ENCODE measurements at places on chromosomes 7 and 10.

- DNase-seq = no peak
Observed at GRCh38 chr10:58772758-58773157, 260.1 kb downstream of the BICC1 start.

- DNase-seq = no peak
Observed at GRCh38 chr7:15764010-15764409, 77.5 kb upstream of the MEOX2 start.

GRCh38 chr10:71079761-71080380 is 132.5 kb upstream of the UNC5B start:
- DNase-seq = peak; percentile 4

DNA sequence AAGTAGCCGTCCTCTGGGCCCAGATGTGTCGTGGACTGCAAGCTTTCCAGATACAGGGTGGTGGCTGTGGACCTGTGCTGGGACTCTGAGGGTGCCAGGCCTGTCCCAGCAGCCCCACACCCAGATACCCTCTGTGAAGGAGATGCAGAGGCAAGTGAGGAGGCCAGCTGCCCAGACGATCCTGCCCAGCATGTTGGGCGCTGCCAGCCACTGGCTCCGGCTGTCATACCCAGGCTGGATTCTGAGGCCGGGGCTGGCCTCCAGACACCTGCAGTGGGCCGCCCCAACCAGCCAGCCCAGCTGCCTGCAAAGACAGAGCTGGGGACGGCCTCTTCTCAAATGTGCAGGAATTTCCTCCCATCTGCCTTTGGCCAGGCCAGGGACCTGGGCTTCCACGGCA is 39.1 kb upstream of the EBF3 start:
- no peak for DNase-seq

DNA sequence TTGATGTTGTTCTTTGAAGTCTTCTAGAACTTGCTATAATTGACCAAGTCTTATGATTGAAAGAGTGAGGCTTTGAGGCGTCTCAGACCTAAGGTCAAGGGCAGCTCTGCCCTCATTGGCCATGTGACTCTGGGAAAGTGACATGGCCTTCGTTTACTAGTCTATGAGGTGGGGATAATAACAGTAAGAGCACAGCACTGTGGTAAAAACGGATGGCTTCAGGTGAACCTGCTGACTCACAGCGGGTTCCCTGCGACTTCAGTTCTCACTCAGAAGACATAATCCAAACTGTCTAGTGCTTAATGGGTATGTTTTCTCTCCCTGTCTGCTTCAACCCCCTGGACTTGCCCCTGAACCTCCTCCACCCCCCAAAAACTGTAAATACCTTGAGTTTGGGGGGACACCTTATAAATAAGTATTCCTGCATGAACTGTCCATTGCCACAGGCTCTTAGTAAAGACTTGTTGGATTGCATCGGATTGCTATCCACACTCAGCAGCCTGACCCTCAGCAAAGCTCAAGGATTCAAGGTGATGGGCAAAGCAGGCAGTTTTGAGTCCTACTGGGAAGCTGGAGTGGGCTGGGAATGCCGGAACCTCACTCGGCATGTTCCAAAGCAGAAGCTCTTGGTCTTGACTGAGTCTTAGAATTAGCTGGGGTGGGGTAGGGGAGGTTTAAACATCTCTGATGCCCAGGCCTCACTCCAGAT is 304.6 kb downstream of the KLF6 start:
- DNase-seq = no peak

DNA sequence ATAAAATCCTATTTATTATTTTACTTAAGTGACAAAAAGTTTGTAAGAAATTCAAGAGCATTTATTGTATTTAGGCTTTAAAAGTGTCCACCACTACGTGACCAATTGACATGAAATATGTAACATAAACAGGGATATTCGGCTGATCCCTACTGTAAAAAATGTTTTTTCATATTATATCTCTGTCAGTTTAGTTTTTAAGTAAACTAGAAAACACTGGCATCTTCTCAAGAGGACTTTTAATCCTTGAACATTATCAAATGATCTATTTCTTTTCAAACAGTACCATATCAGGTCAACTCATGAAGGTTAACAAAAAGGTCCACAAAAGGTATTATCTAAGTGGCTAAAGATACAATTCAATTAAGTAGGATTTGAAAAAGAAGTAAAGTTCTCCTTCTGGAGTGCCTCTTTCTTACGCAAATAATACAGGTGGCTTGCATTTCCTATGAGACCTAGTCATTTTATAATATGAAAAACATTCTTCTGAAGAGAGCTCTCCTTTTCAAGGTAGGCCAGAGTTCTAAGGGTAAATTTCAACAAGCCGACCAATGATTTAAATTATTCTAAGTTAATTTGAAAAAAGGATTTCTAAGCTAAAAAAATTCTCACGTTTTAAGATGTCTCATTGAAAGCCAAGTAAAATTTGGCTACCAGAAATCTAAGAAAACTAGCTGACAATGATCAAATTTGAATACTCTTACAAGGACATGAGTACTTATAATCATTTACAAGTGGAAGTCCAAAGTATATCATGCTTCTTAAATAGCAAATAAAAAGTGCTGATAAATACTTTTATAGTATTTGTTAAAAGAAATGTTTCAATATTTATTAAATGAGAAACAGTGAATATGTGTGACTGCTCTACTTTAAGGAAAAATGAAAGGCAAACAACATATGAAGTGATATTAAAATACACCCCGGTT is 133.5 kb downstream of the NRBF2 start:
- no peak for DNase-seq

DNA sequence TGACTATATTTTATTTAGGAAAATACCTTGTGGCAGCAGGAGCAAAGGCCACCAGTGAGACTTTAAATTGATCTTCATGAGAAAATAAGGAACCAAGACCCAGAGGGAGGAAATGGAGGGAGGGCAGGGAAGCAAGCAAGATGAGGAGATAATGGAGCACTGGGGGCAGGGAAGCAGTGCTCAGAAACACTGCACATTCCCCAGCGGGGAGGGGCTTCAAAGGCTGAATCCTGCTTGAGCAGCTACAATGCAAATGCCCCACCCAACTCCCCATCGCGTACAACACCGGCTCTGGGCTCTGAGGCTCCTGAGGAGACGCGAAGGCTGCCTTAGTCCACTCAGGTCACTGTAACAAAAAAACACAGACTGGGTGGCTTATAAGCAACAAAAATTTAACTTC is 503.8 kb downstream of the GRID1 start:
- no peak for DNase-seq

DNA sequence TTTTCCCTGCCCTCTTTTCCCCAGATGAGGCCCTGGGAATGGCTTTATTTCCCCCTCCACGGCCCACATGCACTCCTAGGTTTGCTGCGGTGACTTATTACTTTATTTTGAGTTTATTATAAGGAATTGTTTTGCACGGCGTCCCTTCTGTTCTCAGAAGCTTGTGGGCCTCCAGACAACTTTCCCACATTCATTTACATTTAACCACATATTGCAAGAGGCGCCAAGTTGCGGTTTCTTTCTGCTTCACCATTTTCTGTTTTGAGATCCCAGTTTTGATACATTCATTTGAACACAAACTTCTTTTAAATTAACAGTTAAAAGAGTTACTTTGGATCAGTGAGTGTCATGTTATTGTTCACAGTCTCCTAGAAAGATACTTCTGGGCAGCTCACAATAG is 532.5 kb upstream of the MGMT start:
- no peak for DNase-seq

DNA sequence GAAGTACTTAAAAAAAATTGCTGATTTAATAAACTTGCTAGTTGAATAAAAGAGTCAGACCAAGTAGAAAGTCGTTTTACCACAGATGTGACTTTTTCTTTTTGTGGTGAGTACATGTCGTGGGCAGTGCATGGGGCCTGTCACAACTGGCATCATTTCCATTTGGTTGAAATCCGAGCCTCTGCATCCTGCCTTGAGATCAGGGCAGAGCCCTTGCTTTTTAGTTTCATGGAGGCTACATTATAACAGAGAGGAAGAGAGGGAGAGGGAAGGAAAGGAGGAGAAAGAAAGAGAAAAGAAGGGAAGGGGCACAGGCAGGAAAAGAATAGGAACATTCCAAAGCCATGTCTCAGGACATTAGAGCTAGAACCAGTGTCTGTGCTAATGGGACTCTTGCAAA is 20.4 kb upstream of the INSYN2A start:
- no peak for DNase-seq

DNA sequence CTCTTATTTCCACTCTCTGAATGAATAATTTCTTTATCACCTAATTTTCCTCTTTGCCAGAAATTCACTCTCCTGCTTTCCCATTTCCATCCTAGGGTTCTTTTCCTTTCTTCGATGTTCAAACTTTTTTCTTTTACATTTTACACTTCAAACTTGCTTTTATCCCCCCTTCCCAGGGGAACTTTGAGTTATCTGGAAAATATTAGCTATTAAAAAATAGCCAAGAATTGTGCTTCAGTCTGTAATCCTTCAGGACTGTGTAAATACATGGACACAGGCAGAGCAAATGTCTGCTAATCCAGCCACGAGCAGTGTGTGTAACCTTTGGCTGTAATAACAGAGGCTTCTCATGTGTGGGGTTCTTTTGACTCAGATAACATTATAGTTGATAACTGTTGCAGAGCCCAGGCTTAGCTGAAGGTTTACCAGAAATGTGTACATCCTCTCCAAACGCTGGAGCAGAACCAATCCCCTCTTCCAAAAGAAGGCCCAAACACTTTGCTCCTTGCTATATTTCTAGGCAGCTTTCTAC is 4.6 kb downstream of the ASB4 start:
- no peak for DNase-seq

- no peak for DNase-seq
Observed at GRCh38 chr10:98424295-98425254, 9.6 kb upstream of the PYROXD2 start.

- DNase-seq = no peak
Observed at GRCh38 chr10:34430685-34431084, 384.4 kb downstream of the PARD3 start.

- DNase-seq = peak; percentile 20
Observed at GRCh38 chr10:308572-309085, 173.4 kb downstream of the ZMYND11 start.

DNA sequence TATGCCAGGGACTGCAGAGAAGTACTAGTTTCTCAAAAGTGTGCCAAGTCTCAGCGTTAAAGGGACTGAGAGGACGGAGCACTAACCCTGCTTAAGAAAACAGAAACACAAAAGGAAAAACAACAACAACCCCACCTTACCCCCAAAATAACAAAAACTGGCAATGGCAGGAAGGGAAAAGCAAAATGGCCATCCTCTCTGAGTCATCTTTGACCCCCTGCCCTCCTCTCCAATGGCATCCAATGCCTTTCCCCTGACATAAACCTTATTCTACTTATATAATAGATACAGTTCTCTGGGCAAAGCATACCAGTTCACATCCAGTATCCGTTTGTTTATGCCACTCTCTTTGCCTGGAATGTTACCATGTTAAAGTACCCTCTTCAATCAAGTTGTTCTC is 1.6 kb downstream of the POLR1F start:
- no peak for DNase-seq

GRCh38 chr10:75806186-75806585 is 374.8 kb downstream of the LRMDA start:
- DNase-seq = no peak

DNA sequence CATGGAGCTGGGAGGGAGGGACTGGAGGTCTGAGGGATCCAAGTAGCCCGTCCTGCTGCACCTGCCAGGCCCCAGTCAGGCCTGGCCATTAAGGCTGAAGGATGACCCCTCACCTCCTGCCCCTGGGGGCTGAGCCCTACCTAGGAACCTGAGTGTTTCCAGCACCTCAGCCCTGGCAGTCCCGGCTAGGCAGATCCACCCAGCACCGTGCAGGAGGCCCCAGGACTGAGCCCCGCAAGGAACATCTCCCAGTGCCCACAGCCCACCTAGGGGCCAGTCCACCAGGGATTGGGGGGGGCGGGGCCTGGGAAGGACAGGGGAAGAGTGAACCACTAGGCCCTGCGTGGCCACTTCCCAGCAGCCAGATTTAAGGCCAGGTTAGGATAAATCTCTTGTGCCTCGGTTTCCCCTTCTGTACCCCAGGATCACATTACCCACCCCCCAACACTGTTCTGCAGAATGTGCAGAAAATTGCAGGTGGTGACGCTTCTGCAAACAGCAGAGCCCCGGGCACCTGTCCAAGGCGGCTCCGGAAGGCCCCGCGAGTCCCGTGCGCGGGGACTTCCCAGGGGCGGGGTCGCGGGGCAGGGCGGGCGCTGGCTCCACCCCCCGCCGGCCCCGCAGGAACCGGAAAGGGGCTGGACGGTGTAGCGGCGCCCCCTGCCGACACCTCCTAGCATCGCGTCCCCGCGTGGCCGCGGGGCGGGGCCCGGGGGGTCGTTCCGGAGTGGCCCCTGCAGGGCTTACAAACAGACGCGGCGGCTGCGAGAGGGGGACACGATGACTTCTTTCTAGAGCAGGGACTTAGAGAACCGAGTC is 55.9 kb downstream of the PWWP2B start:
- peak; percentile 95 for DNase-seq

- no peak for DNase-seq
Observed at GRCh38 chr10:91215384-91215783, 5.1 kb upstream of the PCGF5 start.

DNA sequence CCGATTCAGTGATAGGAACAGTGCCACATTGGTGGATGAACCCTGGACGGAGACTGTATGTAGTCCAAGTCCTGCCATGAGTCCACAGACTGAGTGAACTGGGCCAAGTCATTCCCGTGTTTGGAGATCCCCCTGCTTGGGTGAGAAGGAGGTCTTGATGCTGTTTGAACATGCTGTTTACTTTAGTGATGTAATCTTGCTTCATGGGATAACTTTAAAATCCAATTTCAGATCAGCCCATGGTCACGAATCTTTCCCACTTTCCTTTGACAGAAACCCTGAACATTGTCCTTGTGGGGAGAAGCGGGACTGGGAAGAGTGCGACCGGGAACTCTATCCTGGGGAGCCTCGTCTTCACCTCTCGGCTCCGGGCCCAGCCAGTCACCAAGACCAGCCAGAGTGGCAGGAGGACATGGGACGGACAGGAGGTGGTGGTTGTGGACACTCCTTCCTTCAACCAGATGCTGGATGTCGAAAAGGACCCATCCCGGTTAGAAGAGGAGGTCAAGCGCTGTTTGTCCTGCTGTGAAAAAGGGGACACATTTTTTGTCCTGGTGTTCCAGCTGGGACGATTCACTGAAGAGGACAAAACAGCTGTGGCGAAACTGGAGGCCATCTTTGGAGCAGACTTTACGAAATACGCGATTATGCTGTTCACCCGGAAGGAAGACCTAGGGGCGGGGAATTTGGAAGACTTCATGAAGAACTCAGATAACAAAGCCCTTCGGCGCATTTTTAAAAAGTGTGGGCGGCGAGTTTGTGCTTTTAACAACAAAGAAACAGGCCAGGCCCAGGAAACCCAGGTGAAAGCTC is 26.6 kb downstream of the GIMAP8 start:
- DNase-seq = no peak

- no peak for DNase-seq
Observed at GRCh38 chr10:119597405-119598186, 832 bp upstream of the TIAL1 start.

GRCh38 chr10:52637592-52637991 is 135.0 kb downstream of the MBL2 start:
- no peak for DNase-seq
